ENCODE measurements at places on chromosomes 12 and 14.
A peak's percentile ranks its signal among the peaks of the same experiment; 100 is the strongest.

GRCh38 chr14:77024171-77024691 is 4.3 kb downstream of the IRF2BPL start:
- DNase-seq: peak; percentile 79

DNA sequence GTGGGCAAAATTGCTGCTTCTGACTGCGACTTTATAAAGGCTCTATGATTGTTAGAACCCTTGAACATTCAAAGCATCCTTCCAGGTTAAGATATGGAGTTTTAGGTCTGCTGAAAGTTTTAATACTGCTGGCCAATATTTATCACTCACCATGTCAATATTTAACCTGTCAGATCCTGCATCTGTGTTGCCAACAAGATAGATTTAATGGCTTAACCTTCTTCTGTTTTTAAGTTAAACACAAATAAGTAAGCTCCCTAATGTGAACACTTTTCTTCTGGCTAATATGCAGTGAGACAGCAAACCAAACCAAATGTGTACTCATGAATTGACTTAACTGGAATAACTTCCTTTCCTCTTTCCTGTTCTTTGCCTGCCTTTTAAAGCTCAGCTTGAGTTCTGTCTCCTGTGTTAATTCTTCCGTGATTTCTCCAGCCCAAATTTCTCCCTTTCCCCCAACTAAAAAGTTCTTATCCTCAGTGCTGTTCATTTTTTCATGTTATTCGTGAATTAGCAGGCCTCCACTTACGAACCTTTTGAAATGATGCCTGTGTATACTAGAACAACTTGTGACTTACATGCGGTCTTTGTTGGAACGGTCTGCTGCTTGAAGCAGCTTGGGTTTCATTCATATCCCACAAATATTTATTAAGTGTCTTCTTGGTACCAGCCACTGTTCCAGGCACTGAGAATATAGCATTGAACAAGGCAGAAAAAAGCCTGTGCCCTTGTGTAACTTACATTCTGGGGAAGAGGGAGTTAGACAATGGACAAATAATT is 9.1 kb downstream of the FBXW8 start:
- DNase-seq: no peak

- no peak for DNase-seq
Measured at GRCh38 chr12:113242560-113242959, 21.3 kb downstream of the TPCN1 start.

- no peak for DNase-seq
Measured at GRCh38 chr12:104466709-104467345, 10.1 kb downstream of the CHST11 start.

DNA sequence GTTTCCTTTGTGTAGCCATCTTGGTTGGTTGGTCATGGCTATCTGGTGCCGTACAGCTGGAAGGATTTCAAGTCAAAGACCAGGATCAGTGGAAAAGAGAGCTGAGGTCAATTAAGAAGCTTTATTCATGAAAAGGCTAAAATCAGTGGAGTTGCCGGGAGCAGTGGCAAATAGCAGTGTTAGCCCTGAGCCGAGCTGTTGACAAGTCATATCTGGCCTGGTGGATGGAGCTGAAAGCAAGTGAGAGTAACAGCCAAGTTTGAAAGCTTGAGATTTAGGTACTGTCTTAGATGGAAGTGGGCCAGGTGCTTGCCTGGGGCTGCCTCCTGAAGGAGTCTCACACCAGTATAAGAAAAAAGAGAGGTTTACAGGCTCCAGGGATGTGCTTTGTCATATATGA is 9.0 kb downstream of the BATF start:
- DNase-seq: no peak

DNA sequence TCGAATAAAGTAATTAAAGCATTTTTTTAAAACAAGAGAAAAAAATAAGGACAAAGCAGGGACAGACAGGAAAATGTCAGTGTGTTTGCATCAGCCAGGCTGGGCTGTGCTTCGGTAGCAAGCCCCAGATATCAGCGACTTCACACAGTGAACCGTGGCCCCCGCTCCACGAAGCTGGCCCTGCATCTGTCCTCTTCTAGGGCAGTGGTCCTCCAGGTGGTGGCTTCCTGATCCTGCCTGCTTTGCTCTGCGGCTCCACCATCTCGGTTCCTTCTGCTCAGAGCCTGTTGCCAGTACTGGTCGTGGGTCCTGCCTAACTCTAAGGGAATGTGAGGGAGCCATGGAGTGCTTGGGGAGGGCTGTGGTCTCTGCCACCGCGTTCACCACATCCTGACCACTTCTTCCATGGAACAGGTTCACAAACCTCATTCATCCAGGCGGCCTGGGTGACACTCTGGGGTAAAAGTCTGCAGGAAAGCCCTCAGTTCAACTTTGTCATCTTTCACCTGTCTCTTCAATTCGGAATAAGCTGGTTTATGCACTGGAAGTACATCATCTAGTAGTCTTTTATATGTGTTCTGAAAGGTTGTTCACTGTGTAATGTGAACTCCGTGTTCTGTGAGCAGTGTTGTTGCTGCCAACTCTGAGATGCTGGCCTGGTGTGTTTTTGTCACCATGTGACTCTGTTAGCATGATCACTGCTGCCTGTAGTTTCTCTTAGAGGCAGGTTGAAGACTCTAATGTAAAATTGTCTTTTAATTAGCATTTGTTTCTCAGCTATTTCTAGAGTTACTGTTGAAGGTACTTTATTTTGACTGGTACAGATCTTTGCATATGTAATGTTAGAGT is 47.9 kb downstream of the ANKRD9 start:
- no peak for DNase-seq

GRCh38 chr12:2017546-2018337 is 13.5 kb upstream of the DCP1B start:
- DNase-seq: no peak

- no peak for DNase-seq
Measured at GRCh38 chr14:54532111-54533012, 22.7 kb downstream of the CGRRF1 start.

GRCh38 chr12:104248444-104248843 is 32.9 kb downstream of the TXNRD1 start:
- DNase-seq: no peak

Data from CD4-positive, alpha-beta T cell treated with Interleukin-4 for 4 hours (primary cell).